Lung (tissue), 17 donors: ENCODE measurements at places on chromosomes 13 and 19. TPM values are rescaled to one million over a fixed set of nuclear protein-coding genes. Genes with fewer than 3 reads are reported as not detected.

- DNase-seq, result no peak
These were observed 451.2 kb downstream of the DCT start for GRCh38 chr13:94028234-94028633.

- no peak for DNase-seq
These were observed 9.2 kb downstream of the LMTK3 start for GRCh38 chr19:48502350-48503018.

DNA sequence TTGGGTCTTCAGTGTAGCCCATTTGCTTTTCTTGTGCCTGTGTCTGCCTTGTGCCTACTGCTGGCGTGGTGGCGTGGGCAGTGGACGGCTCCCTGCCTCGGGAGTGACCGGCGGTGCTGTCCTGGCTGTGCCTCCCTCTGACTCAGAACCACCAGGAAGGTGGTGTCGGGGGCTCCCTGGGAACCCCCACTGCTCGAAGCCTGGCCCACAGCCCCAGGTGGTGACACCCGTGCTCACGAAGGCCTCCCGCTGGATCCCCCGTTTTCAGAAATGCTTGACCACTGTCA, 5.1 kb upstream of the AMH start:
- no peak for DNase-seq

DNA sequence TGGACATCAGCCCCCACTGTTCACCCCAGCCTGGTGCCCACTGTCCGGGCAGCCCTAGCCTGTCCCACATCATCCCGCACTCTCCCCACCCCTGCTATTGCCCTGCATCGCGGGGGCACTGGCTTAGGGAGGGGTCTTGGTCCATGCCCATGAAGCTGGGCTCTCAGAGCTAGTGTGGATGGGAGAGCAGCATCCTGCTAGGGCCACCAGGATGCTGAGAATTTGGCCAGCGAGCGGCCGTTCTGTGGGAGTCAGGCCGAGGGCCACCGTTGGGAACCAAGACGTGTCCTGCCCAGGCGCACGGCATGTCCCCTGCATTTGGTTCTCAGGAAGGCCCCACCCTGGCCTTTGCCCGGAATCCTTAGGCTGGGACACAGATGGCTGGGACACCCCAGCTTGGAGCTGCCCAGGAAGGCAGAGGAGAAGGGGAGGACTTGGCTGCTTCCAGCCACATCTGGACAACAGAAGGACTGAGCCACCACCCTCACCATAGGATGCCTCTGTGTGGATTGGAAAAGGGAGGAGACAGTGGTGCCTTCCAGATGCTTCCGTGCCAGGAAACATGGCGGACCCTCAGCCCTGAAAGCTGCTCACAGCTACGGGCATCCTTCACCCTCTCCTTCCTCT, 14.6 kb downstream of the ADGRE5 start:
- DNase-seq, result no peak

The URAD gene
- total RNA-seq, result not detected

The METTL21C gene
- not detected for total RNA-seq

The IGSF23 gene
- total RNA-seq, result not detected

The VPS36 gene
- total RNA-seq, result 119 TPM

The RASGRP4 gene
- total RNA-seq, result 12.9 TPM

- no peak for DNase-seq
These were observed 1.2 kb upstream of the HIF3A start for GRCh38 chr19:46295401-46296201.

DNA sequence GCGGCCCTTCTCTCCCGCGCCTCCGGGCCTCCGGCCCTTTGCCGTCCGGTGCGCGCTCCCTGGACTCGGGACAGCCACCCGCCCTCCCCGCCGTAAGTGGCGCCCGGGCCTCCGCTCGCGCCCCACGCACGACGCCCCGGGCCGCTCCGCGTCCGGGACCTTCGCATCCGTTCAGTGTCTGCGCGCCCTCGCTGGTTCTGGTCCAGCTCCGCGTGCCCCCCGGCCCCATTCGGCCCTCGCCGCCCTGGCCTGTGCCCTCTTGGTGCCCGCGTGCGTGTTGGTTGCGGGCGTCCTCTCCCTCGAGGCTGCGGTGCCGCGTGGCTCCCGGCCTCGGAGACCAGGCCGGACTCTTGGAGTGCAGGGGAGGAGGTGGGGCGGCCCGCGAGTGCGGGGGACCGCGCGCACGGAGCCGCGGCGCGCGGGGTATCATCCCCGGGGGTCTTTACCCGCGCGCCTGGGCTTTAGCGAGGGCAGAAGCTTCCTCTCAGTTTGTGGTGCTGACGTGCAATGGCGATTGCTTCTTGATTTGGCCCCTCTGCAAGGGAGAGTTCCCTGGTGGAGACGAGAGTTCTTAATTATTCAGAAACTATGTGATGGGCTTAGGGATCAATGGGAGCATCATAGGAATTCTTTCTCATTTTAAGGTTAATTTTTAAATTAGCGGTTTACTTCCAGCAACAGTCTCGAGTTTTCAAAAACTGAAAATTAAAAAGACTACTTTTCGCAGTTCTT, 757 bp downstream of the WASF3 start:
- peak; percentile 42 for DNase-seq

- DNase-seq, result peak; percentile 46
These were observed 2.1 kb upstream of the FGF9 start for GRCh38 chr13:21668732-21669275.

The CFD gene
- 185 TPM for total RNA-seq

DNA sequence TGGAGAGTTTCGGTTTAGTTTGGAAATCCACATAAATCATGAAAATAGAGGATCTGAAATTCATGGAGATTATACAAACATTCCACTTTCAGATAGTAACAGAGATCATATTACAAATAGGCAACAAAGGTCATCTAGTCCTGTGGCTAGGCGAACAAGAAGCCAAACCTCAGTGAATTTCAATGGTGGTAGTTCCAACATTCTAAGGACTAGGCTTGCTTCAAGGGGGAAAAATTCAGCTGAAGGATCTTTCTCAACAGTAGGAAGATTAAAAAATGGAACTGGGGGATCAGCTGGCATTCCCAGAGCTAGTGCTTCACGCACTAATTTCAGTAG, 47.0 kb downstream of the FOXO1 start:
- no peak for DNase-seq

DNA sequence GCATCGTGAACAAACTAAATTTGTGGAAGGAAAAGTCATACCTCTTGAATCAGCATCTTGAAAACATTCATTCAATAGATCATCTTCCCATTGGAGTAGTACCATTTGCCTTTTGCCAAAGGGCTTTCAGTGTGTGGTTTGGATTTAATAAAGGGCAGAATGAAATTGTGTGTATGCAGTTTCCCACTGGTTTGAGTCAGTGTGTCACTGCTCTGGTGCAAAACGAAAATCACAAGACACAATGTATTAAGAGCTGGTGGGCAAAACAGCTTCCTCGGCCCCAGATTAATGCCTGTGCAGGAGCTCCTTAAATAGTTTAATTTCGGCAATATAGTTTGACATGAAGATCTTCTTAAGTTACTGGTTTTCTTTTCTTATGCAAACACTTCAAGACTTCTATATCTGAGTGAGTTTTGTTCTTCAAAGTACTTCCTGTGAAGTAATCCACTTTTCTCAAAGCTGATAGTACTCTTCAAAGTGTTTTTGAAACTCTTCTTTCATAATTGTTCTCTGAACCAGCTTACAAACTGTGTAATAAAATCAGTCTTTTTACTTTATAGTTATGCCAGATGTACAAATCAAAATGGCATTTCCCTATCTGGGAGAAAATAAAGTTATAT, 32.1 kb downstream of the RASL11A start:
- peak; percentile 6 for DNase-seq

- no peak for DNase-seq
These were observed 260.0 kb downstream of the KLF12 start for GRCh38 chr13:73873940-73874830.

The LGI4 gene
- total RNA-seq, result 4.6 TPM

DNA sequence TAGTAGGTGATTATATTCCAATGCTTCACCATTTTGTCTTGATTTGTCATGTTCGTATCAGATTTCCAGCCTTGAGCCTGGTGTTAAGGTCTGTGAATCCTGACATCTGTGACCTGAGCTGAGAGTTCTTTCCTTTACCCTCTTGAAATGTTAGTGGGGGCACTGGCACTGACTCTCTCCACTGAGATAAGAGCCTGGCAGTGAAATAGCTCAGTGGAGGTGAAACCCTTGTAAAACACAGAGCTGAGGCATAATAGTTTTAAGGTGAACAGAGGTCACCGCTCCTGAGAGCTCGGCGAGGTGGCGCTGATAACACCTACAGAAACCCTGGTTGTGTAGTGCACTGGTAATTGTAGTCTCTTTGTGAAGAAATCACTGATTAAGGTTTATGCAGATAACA, 748.2 kb downstream of the DIAPH3 start:
- DNase-seq, result no peak

- no peak for DNase-seq
These were observed 52.9 kb downstream of the NDFIP2 start for GRCh38 chr13:79533781-79534400.

DNA sequence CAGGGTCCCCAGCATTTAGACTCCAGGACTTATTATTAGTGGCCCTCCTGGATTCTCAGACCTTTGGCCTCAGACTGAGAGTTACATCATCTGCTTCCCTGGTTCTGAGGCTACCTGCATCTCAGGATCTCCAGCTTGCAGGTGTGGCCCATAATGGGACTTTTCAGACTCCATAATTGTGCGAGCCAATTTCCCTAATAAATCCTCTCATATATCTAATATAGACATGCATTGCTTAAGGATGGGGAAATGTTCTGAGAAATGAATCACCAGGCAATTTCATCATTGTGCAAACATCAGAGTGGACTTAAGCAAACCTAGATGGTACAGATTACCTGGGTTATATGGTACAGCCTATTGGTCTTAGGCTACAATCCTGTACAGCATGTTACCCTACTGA, 116.5 kb upstream of the FBXL3 start:
- no peak for DNase-seq

The SYCN gene
- not detected for total RNA-seq

The NPAS1 gene
- total RNA-seq, result 1.0 TPM

The C3 gene
- total RNA-seq, result 1,072 TPM

DNA sequence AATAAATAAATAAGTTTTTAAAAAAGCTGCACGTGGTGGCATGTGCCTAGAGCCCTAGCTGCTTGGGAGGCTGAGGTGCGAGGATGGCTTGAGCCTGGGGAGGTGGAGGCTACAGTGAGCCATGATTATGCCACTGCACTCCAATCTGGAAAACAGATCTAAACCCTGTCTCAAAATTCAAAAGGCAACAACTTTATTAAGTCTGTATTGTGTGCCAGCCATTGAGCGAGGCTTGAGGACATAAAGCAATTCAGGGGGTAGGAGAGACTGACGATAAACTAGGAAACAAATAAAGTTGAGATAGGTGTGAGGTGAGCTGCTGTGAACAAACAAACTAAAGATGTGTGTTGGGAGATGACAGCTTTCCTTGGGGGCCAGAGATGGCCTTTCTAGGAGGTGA, 8.7 kb downstream of the CELF5 start:
- no peak for DNase-seq

DNA sequence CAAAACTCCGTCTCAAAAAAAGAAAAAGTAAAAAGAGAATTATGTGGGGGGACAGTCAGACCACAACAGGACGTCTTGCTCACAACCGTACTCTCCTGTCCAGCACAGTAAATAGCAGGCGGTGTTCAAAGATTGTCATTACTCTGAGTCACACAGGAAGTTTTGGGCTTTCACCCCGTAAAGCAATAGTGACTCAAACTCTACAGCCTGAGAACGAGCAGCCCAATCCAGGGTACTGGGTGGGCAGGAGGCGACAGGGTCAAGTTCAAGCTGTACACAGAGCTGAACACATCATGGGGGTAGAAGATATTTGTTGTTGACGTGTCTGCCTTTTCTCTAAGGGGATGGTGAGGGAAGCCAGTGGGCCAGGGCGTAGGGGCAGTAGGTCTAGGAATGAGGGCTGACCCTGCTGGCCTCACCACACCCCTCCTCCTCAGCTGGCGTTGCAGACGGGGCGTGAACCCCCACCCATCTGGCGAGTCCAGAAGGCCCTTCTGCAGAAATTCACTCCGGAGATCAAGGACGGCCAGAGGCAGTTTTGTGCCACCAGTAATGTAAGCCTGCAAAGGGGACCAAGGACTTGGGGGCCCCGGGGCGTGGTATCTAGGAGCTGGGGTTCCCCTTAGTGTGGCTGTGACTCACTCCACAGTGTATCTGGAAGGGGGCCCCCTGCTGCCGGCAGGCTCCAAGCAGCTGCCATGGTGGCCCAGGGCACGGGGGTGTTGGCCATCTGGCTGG, 23.3 kb downstream of the PRR12 start:
- DNase-seq, result no peak

- peak; percentile 83 for DNase-seq
These were observed 16.5 kb upstream of the FOSB start for GRCh38 chr19:45451131-45451849.

DNA sequence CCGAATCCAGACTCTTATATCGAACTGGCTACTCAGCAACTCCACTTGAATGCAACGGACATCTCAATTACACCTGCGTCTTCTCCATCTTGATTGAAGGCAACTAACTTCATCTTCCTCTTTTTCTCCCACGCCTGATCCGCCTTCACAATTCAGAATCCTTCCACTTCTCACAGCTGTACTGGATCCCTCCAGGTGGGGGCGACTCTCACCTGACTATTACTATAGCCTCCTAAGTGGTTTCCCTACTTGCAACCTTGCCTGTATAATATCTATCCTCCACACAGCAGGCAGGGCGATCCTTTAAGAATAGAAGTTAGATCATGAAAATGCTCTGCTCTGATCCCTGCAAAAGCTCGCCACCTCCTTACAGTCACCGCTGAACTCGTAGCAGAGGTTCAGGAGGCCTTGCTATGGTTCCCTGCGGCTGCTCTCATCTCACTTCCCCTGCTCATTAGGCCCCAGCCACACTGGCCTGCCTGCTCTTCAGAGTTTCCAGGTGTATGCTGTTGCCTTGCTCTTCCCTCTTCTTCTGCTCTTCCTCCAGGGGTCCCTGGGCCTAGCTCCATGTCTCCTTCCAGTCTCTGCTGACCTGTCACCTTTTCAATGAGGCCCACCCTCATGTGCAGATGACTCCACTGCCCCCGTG, 31.9 kb downstream of the RFXAP start:
- no peak for DNase-seq

GRCh38 chr19:23436944-23437343, 41.7 kb upstream of the ZNF91 start:
- DNase-seq, result no peak

- DNase-seq, result no peak
These were observed 5.9 kb upstream of the DIRAS1 start for GRCh38 chr19:2726904-2727639.

The CARD8 gene
- 53.8 TPM for total RNA-seq

DNA sequence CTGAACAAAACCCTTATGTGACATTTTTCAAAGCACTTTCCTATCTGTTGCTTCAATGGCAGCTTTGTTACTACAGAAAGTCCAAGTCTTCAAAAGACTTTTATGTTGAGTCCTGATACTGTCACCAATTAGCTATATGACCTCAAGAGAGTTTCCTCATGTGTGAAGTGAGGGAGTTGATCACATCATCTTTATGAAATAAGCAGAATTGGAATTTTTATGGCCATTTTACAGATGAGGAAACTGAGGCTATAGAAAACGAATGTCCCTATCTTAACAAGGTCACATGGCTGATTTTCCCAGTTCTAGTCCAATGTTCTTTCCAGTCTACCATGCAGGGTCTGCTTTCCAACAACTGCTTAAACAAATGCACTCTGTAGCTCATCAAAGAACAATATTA, 2.6 kb downstream of the TNFRSF19 start:
- no peak for DNase-seq

GRCh38 chr19:4443966-4444764, 13.4 kb downstream of the UBXN6 start:
- DNase-seq, result no peak

GRCh38 chr19:43464134-43464775, 1.2 kb downstream of the LYPD3 start:
- DNase-seq, result no peak

GRCh38 chr19:13036366-13036976, 41.2 kb downstream of the NFIX start:
- no peak for DNase-seq
